Erythroblast (primary cell): ENCODE measurements at places on chromosomes 2 and 18.

DNA sequence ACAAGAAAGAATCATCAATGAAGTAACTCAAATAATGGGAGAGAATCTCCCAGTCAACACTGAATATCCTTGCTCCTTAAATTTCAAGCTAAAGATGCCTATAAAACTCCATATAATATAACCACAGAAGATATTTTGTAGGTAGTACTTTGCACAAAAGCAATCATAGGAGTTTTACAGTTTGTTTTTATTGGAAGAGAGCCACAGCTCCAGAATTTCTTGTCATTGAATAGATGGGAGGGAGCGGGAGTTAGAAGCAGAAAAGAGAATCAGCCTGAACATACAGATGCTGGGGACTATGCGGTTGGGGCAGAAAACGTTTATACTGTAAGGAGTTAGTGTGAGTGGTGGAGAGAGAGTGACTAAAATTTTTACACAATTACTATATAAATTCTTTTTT, 18.3 kb upstream of the SMAD4 start:
- DNase-seq, result no peak

- DNase-seq, result no peak
Measured at GRCh38 chr18:43017622-43018021, 97.9 kb downstream of the RIT2 start.

- no peak for DNase-seq
Measured at GRCh38 chr2:23850564-23851256, 76.2 kb downstream of the ATAD2B start.

- DNase-seq, result no peak
Measured at GRCh38 chr18:62437235-62438017, 85.4 kb upstream of the ZCCHC2 start.

GRCh38 chr2:100902817-100903405, 83.0 kb downstream of the NPAS2 start:
- DNase-seq, result no peak

DNA sequence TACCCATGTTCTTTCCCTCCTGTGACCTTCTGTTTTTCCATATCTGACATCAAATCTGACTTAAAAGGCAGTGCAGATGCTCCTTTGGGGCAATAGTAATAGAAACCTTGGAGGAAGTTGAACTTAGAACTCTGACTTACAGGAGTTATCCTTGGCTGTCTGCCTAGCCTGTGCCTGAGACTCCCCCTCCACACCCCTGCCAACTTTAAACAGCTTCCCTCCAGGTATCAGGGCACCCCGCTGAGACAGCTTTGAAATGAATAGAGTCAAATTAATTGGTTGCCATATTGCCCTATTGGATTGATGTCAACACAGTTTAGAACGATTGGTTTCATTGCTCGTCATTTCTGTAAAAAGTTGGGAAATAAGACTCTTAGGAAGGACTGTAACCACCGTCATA, 322.0 kb downstream of the PRKCE start:
- no peak for DNase-seq

GRCh38 chr2:56199492-56199891, 15.7 kb downstream of the CCDC85A start:
- DNase-seq, result no peak

- no peak for DNase-seq
Measured at GRCh38 chr2:163205589-163206254, 367.2 kb upstream of the KCNH7 start.

DNA sequence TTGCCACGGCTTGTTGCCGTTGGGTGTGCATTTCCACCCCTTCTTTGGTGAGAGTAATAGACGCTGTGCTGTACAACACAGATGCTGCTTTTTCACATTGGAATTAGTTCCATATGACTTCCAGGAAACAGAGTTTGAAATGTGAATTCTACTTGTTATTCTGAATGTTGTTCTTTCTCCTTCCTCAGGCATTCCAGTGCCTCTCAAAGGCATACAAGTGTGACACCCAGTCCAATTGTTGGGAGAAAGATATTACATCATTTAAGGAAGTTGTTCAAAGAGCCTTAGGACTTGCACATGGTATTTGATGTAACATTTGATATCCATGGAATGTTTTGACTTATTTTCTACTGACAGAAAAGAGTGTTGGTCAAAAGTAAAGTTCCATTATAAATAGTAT, 134.4 kb upstream of the LTBP1 start:
- no peak for DNase-seq

- no peak for DNase-seq
Measured at GRCh38 chr2:65388596-65389390, 43.6 kb downstream of the SPRED2 start.

DNA sequence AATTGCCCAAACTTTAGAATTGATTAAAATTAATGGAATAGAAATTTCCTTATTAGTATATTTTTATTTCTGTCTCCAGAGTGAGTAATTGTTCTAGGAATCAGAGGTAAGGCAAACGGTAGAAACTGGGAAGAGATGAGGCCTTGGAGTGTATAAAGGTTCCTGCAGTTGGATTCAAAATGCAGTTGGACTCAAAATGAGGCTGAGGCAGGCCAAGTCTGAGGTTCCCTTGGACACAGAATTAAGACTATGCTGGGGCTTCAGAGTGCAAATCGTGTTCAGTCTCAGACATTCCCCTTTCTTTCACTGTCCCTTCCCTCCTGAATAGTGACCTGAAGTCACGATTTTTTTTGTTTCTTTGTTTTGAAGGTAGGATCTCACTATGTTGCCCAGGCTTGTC, 746.9 kb upstream of the NRXN1 start:
- no peak for DNase-seq
